B cell (primary cell): ENCODE measurements at places on chromosomes 4 and X. TPM values are rescaled to one million over a fixed set of nuclear protein-coding genes. Genes with fewer than 3 reads are reported as not detected.

- no peak for DNase-seq
Measured at GRCh38 chr4:111628437-111628836, 516.8 kb upstream of the FAM241A start.

- no peak for DNase-seq
Measured at GRCh38 chrX:97367125-97367524, 483.4 kb downstream of the RPA4 start.

DNA sequence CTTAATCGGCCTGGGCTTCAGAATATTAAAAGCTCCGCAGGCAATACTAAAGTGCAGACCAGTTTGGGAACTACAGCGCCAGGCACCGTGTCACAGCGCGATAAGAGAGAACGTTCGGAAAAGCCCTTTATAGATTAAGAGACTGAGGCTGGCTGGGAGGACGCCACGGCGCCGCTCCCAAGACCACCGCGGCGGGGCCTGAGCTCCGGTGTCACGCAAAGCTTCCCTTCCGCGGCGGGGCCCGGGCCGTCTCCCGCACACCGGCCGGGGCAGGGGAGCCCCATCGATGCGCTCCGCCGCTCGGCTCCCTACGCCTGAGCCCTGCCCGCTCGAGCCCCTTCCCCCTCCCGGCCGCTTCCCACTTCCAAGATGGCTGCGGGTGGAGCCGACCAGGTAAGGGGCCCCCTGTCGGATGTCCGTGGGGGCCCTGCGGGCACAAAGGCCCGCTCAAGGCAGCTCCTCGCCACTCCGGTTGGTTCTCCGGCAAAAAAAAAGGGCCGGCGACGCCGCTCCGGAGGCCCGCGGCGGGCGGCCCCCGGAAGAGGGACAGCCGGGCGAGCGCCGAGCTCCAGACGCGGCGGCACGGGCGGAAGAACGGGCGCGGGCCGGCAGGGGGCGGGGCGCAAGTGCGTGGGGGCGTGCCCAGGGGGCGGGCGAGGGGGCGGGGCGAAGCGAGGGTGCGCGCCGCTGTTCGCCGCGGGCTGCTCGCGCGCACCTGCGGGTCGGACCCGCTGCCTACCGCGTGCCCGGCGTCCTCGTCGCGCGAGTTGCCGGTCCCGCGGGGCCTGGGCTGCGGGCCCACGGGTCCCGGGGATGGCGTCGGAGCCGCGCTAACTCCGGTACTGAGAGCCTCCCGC lies at the start of gene TBC1D14:
TSS of gene TBC1D14 (plus strand) at position 714 of the 857 bp plus-strand sequence. CDS start 13,564 bp downstream, outside the sequence.
- DNase-seq, result peak; percentile 94

DNA sequence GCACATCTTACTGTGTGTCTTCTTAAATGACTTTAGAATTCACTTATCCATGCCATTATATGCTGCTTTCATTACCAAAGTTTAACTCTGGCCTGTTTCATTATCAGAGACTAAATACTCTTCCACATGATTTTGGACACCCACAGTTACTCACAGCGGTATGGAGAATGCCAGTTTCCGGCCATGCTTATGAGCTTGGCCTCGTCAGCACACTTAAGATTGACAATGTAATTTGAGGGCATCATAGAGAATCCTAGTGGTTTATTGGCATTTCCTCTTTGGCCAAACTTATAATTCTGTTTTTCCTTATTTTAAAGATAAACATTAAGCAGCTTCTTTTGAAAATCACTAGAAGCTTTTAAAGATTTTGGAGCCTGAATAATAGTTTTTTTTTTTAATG lies 104.5 kb downstream of the IRF2 start:
- no peak for DNase-seq

DNA sequence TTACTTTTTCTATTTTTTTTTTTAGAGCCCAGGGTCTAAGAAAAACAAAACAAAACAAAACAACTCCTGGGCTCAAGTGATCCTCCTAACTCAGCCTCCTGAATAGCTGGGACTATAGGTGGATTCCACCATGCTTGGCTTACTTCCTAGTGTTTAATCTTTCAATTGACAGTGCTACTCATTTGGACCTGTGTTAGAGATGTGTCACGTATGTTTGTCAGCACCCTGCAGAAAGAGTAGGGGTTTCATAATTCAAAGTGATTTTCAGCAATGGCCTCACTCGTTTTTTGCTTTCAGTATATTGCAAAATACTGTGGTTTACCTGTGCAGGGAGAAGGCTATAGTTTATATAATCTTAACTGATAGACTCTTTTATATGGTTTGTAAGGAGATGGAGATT lies 71.6 kb upstream of the TEX13D start:
- no peak for DNase-seq

DNA sequence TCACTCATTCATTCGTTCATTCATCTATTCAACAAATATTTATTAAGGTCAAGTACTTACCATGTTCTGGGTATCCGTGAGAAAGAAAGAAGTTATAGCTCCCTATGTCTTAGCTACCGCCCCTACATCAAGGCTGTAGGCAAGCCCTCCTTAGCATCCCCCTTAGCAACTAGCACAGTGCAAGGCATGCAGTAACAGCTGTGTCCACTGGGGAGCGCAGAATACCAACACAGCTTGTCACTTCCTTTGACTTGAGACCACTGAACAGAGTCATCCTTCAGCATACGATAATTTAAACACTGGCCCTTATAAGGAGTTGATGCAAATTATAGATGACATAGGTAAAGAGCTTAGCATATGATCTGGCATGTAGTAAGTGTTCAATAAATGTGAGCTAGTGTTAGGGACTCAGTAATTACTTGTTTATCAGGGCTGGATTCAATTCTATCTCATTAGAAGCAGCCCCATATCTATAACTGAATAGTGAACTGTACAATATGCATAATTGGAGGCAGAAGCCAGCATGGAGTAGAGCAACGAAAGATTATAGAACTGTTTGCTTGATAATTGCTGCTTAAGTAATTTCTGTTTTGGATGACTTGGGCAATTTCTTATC lies 8.7 kb downstream of the KIAA1210 start:
- DNase-seq, result peak; percentile 59

DNA sequence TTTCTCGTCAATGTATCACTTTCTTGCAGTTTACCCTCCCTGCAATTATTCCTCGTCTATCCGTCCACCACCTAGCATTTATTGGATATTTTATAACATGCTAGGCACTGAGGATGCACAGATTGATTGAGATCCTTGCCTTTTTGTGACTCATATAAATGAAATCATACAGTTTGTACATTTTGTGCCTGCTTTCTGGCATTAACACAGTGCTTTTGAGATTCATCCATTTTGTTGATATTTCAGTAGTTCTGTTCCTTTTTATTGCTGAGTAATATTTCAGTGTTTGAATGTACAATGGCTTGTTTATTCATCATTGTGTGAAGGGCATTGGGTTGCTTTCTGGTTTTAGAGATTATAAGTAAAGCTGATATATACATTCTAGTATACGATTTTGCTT lies 841 bp downstream of the TBC1D19 start:
- DNase-seq, result no peak

- peak; percentile 43 for DNase-seq
Measured at GRCh38 chr4:81506731-81507130, 35.0 kb upstream of the RASGEF1B start.

DNA sequence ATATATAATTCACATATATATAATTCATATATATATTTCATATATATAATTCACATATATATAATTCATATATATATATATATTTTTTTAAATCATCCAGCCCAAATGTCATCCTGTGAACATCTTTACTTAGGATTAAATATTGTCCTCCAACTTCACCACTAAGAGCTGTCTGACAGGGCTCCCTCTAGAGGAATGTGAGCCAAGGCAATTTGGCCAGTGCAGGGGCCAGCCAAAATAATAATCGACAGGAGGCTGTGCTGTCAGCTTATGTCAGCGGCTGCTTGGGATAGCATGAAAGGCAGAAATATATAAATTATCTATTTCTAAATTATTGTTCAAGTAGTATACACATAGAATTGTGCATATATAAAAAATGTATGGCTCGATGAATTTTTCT lies 29.5 kb downstream of the EGFL6 start:
- no peak for DNase-seq

GRCh38 chrX:73916931-73917667 lies 354.1 kb downstream of the CHIC1 start:
- DNase-seq, result no peak

DNA sequence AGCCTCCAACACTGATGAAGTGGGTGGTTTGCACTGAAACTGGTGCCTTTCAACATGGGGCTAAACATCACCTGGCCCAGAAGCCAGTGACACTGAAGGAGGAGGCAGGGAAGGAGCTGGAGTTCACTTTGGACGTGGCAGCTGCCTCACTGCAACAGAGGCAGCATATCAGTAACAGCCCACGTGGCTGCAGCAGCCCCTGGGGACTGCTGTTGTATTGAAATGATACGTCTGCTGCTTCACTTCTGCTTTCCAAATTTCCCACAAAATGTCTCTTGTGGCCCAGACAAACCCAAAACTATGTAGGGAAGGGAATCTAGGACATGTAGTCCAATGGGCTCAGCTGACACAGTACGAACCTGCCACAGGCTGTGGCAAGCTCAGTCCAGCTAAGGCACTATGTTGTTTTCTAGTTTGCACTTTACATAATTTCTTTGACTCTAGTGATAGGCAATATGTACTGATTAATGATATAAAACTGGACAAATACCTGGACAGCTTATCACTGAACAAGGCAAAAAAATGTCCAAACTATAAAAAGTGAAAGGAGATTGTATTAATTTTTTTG lies 84.7 kb upstream of the RAPGEF2 start:
- peak; percentile 71 for DNase-seq

DNA sequence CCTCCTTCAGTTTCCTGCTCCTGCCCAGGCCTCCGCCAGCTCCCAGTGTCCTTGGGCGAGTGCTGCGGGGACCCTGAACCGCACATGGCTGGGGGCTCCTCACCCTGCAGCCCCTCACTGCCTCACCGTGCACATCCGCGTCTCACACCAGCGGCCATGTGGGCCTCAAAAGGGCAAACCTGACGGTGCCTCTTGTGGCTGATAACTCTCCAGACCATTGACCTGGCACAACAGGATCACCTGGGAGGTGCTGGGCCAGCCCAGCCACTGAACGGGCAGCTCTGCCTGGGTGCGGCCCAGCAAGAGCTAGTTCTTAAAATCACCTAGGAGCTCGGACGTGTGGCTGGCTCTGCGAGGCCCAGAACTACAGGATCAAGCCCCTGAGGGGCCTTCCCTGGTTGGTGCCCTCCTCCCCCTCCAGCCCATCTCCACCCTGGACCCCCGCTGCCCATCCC lies 4.1 kb upstream of the S100P start:
- no peak for DNase-seq

DNA sequence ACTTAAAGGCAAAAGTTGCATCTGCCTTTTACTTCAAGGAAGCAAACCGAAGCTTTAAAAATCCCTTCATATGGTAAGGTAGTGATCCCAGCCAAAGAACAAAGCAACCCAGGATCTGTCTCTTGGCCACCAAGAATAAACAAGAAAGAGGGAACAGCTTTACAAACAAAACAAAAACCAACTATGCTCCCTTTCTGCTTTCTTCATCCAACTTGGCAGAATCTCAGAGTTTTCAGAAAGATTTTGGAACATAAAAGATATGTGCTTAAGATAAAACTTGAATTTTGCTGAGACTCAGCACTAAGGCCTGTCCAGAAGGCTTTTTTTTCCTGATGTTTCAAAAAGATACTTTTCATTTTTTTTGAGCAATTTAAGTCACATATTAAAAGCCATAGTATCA lies 94.0 kb downstream of the COL4A6 start:
- DNase-seq, result no peak

DNA sequence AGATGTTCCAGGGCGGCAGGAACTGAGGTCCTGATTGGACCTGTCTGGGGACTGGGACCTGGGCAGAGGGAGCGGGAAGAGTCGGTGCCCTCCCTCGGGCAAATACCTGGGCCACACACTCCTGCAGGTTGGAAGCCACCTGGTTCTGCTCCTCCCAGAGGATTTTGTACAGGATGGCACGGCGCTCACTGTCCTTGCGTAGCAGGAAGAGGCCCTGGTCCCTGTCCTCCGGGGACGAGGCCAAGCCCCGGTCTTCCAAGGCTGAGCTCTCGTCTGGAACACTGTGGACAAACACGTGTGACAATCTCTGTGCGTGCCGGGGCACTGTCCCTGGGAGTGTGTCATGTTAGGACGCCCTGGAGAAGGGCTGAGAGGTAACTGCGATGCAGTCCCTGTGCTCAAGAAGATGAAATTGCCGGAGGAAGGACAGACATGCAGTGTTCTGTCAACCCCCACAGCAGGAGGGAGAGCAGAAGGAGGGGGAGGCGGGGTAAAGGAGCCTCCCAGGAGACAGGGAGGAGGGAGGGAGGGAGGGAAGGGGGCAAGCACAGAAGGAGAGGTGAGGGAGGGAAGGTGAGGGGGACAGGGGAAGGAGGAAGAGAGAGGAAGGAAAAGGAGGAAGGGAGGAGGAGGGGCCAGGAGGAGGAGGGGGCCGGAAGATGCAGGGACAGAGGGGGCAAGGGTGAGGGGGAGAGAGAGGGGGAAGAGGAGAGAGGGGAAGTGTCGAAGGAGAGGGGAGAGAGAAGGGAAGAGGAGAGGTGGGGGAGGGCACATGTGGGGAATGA lies 29.0 kb downstream of the PDHA1 start:
- peak; percentile 22 for DNase-seq

DNA sequence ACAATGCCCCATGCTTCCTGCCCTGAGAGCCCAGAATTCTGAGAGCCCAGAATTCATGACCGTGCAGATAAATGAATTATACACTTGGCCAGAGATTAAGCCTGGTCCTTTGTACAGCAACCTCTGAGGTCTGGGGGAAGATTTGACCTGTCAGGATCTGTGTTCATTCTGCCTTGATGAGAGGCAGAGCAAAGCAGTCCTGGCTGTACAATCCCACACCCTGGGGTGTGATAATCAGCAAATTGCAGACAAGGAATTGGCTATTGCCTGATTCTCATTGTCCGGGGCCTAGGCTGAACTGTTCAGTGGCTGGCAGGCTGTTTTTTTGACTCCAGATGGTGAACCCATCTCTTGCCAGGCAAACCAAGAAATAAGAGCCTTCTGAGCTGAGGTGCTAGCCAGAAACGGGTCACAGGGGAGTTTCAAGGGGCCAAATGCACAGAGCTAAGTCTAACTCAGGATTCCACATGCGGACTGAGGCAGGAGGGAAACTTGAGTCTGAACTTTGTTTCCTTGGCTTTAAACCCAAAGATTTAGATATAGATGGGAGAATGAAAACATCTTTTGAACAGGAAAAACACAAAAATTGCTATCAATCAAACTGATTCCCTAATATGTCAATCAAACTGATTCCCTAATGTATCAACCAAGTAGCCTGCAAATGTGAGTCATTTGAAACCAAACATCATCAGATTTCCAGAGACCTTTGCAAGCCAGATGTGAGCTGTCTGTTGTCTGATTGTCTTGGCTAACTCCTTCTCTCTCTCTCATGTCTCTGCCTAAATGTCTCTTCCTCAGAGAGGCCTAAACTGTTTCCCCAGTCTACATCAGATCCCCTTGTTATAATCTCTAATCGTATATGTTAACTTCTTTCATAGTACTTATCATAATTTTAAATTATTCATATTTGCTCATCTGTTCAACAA lies 159.3 kb downstream of the ATG4A start:
- DNase-seq, result no peak

Gene SSX2B
- total RNA-seq, result not detected in 2 replicates

Gene NLGN4X
- 0.34 TPM in 1 of 2 replicates, not detected in the other for total RNA-seq

Gene MYL5
- 36.3 and 38.3 TPM in 2 replicates for total RNA-seq

Gene MAGEB2
- not detected in 2 replicates for total RNA-seq

Gene USP17L22
- total RNA-seq, result not detected in 2 replicates
